NCI-H460 (cell line): ENCODE measurements at places on chromosomes 13 and 19. TPM values are rescaled to one million over a fixed set of nuclear protein-coding genes. Genes with fewer than 3 reads are reported as not detected.

The SOHLH2 gene
- total RNA-seq: 0.32 and 0.64 TPM in 2 replicates

The GJB2 gene
- total RNA-seq: 8.7 and 10.5 TPM in 2 replicates

The RPS15 gene
- total RNA-seq: 1,189 and 1,346 TPM in 2 replicates

The ARHGAP33 gene
- 3.1 and 3.5 TPM in 2 replicates for total RNA-seq

The ZNF66 gene
- total RNA-seq: 0.27 TPM in 1 of 2 replicates, not detected in the other

The CD37 gene
- not detected in 2 replicates for total RNA-seq

The ZIC5 gene
- 4.4 and 4.9 TPM in 2 replicates for total RNA-seq

The FXYD7 gene
- not detected in 2 replicates for total RNA-seq

The PTPRH gene
- total RNA-seq: 31.9 and 34.0 TPM in 2 replicates
